Right lobe of liver (tissue), 6 donors: ENCODE measurements at places on chromosomes 7 and 10.
A peak's percentile ranks its signal among the peaks of the same experiment; 100 is the strongest.

DNA sequence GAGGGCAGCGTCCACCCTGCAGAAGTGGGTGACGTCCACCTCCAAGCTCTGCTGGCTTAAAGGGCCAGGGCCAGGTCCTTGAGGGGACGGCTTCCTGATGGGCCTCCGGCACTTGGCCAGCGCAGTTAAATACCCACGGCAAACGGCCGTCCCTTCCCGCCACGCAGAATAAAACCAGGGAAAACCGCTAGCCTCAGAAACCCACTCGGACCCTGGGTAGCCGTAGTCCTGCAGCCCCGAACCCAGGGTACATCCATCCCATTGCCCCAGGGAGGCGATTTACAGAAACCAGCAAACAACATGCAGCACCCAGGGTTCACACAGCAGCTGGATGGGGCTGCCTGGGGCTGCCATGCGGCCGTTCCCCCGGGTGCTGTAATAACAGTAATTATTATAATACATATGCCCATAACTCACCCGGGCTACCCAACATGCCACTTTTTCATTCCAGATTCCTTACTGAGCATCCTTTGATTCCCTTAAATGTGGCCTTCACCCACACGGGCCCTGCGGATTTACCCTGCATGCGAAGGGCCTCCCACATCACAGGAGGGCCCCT is 81.5 kb upstream of the PDGFA start:
- DNase-seq, result no peak

DNA sequence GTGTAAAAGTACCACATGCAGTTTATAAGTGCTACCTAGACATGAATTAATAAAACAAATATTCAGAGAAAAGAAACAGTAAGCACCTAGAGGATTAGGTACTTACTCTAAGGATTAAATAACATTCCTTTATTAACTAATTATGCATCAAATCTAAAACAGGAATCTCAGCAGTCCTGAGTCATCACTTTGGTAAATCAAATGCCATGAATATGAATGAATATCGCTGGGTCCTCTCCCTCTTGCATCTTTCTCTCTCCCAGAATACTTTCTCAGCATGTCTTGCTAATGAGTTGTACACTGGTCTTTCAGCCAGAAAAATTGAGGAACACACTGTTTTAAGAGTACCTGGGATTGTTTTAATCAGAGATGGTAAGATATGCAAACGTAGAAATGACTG is 225.5 kb upstream of the NFE2L3 start:
- no peak for DNase-seq

GRCh38 chr10:97659589-97659988 is 19.1 kb downstream of the PI4K2A start:
- no peak for DNase-seq

DNA sequence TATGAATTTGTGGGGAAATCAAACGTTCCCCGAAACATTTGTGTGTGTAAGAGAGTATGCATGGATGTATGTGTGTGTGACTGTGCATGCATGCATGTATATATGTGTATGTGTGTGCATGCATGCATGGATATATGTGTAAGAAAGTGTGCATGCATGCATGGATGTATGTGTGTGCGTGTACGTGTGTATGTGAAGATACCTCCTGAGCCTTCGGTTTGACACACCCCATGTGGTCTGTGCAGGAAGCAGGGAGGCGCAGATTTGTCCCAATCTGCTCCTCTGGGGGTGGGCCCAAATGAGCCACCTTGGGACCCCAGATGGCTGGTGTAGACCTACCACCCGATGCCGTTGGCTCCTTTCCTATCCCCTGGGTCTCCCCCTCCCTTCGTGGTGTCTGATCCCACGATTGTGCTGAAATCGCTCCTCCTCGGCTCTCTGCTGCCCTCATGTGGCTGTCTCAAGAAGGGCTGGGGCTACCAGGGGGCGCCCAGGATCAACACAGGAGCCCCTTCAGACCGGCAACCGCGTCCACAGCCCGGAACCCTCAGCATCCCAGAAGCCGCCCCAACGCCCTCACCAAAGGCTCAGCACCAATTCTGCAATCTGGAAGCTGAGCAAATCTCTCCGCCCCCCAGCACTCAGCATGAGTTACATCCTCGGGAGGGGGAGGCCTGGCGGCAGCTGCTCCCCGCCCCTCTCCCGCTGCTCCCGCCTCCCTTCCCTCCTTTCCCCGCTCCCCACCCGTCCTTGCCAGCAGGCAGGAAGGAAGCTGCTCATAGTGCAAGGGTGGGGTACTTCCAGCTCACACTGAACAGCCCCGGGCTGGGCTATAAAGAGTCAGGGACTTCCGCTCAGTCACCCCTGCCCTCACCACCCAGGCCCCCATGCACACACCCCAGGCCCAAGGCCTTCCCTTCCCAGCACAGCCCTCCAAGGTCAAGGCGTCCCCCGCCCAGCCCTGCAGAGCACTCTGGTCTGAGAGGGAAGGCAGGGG is 2.3 kb upstream of the NOS3 start:
- DNase-seq, result peak; percentile 68

GRCh38 chr7:114786455-114786854 is 135.4 kb upstream of the MDFIC start:
- DNase-seq, result no peak

DNA sequence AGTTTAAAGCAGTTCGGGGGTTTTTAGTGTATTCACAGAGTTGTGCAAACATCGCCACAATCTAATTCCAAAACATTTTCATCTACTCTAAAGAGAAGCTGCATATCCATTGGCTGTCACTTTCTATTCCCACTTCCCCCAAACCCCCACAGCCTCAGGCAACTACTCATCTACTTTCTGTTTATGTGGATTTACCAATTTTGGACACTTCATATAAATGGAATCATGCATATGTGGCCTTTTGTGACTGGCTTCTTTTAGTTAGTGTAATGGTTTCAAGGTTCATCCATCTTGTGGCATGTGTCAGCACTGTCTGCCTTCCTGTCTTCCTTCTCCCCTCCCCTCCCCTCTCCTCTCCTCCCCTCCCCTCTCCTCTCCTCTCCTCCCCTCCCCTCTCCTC is 78.5 kb upstream of the FZD1 start:
- no peak for DNase-seq
